ENCODE measurements at places on chromosomes 12 and 14.

DNA sequence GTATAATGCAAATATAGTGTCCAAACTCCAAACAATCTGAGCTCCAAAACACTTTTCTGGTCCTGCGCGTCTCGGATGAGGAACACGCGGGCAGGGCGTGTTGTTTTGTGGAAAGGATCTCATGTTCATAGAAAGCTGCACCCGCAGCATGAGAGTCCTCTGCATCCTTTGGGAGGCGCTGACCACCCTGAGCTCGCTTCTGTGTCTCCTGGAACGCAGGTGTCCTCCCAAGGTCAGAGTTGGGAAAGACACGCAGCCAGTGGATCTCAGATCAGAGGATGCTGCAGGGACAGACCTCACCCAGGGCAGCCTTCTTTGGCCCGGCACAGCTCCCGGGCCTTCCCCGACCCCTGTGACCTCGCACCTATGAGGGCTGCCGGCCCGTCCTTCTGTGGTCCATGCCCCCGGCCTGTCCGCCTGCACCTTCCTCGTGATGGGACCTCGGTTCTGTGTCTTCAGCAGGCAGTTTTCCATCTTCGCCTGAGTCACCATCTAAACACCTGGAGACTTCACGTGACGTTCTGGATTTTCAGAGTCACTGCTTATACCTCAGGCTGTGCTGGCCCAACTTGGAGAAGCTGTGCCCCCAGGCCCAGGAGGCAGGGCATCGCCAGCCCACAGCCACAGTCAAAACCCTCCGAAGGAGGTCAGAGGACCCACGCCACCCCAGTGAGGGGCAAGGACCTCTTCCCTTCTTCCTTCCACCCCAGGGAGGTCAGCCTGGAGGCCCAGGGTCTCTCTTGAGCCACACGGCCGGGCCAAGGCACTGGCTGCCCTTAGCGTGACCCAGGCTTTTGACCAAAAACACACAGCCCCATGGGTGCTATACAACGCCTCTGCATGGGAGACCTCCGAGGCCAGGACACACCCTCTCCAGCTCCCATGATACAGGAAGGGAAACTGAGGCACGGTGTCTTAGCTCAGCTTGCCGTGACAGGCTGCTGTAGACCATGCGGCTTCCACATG, 25.9 kb downstream of the MMP17 start:
- no peak for DNase-seq

DNA sequence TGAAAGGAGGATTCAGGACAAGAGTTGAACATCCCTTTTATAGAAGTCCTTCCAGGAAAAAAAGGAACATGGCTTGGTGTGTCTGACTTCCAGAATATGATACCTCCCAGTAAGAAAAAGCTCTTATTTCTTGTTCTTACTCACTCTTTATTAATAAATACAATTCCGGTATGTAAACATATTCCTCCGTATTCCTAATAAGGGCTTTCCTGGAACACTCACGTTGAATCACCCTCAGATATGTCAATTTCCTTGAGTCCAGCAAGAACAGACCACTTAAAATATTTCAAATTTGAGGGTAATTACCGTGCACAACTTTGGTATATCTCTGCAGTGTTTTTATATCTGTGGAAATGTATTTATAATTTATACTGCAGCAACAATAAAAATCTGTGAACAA, 385.6 kb downstream of the SYT1 start:
- no peak for DNase-seq

- DNase-seq: no peak
Measured at GRCh38 chr12:21328578-21328977, 6.1 kb downstream of the SLCO1A2 start.

GRCh38 chr12:92650228-92650822, 52.5 kb upstream of the PLEKHG7 start:
- no peak for DNase-seq

DNA sequence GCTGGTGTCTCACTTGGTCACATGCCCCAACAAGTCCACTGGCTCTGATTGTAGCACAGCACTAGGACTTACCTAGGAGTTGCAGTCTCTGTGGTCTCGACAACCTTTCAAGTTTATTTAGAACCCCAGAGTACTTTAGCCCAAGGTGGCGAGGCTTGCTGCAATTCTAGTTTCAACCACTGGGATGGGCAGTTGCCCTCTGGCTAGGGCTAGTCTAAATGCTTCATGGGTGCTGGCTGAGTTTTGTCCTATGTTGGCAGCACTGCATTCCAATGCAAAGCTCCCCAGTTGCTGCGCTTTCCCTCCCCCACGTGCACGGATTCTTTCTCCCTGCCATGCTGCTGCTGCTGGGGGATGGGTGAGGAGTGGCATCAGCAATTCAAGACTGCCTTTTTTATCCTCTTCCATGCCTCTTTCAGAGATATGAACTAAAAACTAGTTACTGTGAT, 207.9 kb downstream of the SYNE2 start:
- DNase-seq: no peak

GRCh38 chr12:109709401-109709991, 4.1 kb upstream of the FAM222A start:
- DNase-seq: no peak

GRCh38 chr12:64392221-64392620, 1.7 kb upstream of the C12orf56 start:
- DNase-seq: no peak

- DNase-seq: no peak
Measured at GRCh38 chr12:79021021-79021420, 156.4 kb downstream of the SYT1 start.

GRCh38 chr14:64706119-64706592, 1.9 kb downstream of the PLEKHG3 start:
- no peak for DNase-seq

DNA sequence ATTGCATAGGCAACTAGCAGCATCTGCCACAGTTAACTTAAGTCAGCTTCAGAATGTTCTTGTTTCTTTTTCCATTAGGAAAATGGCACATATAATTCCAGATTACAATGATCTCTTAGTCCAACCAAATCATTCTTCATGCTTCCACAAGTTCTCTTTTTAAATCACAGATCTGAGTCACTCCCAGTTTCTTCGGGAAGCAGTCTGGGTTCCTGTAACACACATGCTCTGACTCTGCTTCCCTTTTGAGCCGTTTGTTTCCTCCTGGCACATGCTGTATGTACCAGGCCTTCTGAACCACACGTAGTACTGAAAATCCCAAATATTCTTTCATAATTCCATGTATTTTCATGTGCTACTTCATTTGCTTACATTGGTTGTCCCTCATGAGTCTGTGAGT, 388.8 kb upstream of the PDE3A start:
- no peak for DNase-seq

DNA sequence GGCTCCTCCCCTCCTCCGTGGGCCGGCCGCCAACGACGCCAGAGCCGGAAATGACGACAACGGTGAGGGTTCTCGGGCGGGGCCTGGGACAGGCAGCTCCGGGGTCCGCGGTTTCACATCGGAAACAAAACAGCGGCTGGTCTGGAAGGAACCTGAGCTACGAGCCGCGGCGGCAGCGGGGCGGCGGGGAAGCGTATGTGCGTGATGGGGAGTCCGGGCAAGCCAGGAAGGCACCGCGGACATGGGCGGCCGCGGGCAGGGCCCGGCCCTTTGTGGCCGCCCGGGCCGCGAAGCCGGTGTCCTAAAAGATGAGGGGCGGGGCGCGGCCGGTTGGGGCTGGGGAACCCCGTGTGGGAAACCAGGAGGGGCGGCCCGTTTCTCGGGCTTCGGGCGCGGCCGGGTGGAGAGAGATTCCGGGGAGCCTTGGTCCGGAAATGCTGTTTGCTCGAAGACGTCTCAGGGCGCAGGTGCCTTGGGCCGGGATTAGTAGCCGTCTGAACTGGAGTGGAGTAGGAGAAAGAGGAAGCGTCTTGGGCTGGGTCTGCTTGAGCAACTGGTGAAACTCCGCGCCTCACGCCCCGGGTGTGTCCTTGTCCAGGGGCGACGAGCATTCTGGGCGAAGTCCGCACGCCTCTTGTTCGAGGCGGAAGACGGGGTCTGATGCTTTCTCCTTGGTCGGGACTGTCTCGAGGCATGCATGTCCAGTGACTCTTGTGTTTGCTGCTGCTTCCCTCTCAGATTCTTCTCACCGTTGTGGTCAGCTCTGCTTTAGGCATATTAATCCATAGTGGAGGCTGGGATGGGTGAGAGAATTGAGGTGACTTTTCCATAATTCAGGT, at the start of gene PSEN1:
Gene PSEN1 (plus strand): TSS at position 121 of the 839 bp plus-strand sequence. CDS start 11,513 bp downstream, outside the sequence.
- peak; percentile 98 for DNase-seq

DNA sequence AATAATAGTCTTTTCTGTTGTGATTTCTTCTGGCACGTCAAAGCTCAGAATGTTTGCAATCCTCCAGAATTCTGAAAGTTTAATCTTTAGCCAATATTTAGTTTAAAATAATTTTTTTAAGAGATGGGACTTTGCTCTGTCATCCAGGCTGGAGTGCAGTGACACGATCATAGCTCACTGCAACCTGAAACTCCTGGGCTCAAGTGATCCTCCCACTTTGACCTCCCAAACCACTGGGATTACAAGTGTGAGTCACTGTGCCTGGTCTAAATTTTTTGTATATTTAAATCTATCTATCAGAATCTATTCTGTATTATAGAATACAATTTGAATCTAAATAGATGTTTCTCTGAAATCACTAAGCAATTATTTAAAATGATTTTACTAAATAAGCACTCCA, 572.7 kb downstream of the VRK1 start:
- no peak for DNase-seq

- no peak for DNase-seq
Measured at GRCh38 chr14:67762051-67762450, 54.3 kb downstream of the ZFYVE26 start.

GRCh38 chr12:91914701-91915100, 230.9 kb downstream of the BTG1 start:
- no peak for DNase-seq

GRCh38 chr12:44848703-44849085, 27.4 kb downstream of the NELL2 start:
- no peak for DNase-seq

- no peak for DNase-seq
Measured at GRCh38 chr12:131397493-131398181, 313.3 kb upstream of the SFSWAP start.

DNA sequence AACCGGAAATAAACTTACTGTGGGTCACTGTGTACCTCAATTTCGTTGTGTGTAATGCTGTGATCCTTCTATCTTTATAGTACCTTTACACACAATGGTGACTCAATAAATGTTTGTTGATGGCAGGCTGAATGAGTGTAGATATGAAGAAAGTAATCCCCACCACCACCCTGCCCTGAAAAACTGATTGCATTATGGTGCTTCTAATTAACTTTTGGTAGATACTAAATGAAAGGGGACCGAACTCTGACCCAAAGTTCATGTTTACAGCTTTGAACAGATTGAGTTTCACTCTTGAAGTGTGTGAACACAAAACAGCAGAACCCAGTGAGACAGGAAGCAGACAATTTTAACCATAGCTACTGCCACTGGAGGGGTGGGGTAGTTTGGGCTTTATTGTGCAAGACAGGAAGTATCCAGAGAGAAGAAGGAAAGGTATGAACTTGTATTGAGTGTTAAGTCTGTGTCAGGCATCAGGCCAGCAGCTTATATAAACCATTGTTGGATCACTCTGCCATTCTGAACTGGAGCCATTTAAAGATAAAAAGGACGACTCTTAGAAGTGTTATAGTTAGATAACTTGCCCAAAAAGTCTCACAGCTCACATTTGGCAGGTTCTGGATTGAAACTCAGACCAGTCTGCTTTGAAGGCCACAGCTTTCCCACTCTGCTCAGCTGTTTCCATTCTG, 197.0 kb upstream of the AMIGO2 start:
- DNase-seq: no peak

DNA sequence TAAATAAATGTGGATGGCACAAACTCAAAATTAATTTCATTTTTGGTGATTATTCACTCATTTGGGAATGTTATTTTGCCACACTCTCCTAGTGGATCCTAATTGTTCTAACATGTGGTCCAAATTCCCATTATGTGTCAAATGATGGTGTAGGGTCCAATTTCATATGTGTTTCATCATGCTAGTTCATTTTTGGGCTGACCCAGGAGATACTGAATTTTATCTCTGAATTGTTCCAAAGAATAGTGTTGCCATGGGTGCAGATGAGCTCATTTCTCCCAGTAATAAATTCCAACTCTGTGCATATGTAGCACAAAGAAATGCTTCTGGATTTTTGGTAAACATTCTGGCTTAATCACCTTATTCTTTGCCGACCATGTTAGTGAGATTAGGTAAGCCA, 23.5 kb upstream of the SEL1L start:
- DNase-seq: no peak

DNA sequence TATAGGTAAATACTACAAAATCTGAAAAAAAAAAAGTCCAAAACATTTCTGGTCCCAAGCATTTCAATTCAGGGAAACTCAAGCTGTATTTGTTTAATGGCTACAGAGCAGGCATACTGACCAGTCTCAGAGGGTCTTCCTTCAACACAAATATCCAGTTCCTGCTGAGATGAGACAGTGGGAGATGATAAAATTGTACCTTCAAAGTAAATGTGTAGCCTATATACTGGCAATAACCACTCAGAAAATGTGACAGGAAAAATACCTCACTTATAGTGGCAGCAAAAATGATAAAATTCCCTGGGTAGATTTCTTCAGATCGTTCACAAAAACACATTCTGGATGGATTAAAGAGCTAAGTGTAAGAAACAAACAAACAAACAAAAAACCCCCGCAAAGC, 102.0 kb upstream of the FUT8 start:
- no peak for DNase-seq

DNA sequence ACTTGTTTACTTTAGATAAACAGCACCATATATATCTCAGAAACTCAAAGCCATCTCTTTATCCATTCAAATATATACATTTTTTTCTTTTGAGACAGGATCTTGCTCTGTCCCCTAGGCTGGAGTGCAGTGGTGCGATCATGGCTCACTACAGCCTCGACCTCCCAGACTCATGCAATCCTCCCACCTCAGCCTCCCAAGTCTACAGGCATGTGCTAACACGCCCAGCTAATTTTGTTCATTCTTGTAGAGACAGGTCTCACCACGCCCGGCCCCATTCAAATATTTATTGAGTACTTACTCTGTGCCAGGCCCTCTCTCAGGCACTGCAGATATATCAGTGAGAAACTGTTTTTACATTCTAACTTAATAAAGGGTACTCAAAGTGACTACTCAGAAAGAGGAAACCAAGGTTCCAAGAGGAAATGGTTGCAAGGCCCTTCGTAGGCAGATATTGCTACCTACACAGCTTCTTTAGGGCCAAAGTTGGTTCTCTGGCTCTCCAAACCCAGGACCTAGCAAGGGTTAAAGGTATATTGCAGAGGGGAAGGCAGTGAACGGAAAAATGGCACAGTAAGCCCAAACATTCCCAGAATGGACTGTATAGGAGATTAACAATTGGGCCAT, 2.9 kb downstream of the ATXN3 start:
- DNase-seq: no peak

DNA sequence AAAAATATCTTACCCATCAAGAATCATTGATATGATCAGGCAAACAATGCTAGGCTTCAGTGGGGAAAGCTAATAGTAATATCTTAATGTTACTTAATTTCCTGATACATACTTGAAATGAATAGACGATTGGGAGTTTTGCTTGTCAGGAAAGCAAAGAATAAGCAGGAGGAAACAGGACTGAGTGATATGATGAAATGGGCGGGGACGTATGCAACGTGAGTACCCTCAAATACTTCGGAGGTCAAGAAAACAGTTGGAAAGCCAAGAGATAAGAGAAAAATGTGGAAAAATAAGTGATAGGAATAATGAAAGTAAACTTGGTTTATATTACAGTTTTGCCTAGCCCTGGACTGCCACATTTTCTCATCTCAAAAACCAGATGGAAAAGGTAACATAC, 49.2 kb downstream of the METTL25 start:
- no peak for DNase-seq
